Thoracic aorta (tissue), 2 donors: ENCODE measurements at places on chromosomes 5 and 9.

DNA sequence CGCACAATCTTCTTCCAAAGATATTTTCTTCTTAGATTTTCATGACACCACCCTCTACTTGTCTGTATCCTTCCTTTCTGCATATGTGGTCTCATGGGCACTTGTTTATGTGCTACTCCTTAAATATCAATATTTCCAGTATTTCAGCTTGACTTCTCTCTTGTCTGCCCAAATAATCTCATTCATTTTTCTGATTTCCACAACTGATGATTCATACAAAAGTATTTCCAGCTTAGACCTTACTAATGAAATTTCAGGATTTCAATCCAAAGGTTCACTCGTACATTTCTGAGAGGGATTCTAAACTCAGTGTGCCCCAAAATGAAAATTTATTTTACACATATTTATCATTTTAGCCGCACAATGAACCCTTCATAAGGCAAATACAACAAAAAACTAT, 928.9 kb upstream of the C9orf72 start:
- no peak overlapping the region for H3K27ac ChIP-seq
- no peaks in the 10 kb centered on the region for H3K27me3 ChIP-seq

GRCh38 chr9:132556235-132556634, 26.2 kb upstream of the BARHL1 start:
- no peaks in the 10 kb centered on the region for H3K4me1 ChIP-seq
- DNase-seq: no peak

DNA sequence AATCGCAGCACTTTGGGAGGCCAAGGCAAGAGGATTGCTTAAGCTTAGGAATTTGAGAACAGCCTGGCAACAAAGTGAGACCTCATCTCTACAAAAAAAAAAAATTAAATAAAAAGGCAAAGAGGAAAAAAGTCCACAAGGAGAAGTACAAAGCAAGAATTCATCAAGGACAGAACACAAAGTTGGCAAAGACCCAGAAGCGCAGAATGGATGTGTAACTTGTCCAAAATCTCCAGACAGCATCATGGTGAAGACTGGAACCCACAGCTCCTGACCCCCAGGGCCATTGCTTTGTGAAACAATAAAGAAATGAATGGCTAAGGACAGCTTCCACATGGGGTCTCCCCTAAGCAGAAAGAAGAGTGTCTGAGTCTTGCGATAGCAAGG, 7.8 kb downstream of the HSD17B3 start:
- no peak overlapping the region for H3K4me3 ChIP-seq
- H3K27me3 ChIP-seq: no peaks in the 10 kb centered on the region
- H3K27ac ChIP-seq: no peak overlapping the region
- no peak for DNase-seq

DNA sequence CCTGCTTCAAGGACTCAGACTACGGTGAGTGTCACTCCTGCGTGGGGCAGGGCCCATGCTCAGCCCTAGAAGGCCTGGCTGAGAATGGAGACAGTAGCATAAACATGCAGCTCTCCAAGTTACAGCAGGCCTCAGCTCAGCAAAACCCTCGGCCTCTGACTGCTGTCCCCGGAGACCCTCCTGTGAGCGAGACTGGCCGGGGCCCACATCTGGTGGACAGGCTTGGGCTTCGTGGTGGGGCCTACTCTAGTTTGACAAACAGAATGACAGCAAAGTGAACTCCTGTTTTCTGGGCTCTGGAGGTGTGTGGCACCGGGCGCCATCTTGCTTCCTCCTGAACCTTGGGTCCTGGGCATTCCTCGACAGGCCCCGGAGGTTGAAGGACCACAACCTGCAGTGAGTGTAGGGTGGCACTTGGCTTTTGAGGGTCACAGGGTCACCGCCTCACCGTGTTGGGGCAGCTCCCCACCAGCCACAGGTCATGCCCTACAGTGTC, 97.5 kb downstream of the PHF2 start:
- no peak for DNase-seq
- H3K4me3 ChIP-seq: no peak overlapping the region
- H3K4me1 ChIP-seq: no peaks in the 10 kb centered on the region

GRCh38 chr5:132644177-132644576, 13.8 kb upstream of the IL13 start:
- no peak for DNase-seq
- no peaks in the 10 kb centered on the region for H3K4me1 ChIP-seq
- no peaks in the 10 kb centered on the region for H3K27me3 ChIP-seq
- no peak overlapping the region for H3K4me3 ChIP-seq
- no peak overlapping the region for H3K27ac ChIP-seq

- H3K27me3 ChIP-seq: no peaks in the 10 kb centered on the region
- H3K27ac ChIP-seq: no peak overlapping the region
Measured at GRCh38 chr5:125180231-125180829, 433.9 kb upstream of the ZNF608 start.

DNA sequence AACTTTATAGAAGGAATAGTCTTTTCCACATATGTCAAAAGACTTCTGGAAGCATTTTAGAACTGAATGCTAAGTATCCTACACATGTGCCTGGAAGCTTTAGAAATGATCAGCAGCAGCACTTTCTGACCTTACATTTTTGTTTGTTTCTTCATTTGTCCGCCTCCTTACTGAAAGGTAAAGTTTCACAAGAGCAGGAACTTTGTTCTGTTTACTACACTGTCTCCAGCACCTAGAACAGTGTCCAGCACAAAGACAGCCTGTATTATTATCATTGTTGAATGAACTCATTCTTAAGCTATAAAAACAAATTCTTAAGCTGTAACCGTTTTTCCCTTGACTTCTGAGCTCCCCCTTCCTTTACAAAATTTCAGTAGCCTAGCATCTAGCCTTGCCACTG, 14.8 kb downstream of the PIP5K1B start:
- no peaks in the 10 kb centered on the region for H3K27me3 ChIP-seq
- no peaks in the 10 kb centered on the region for H3K36me3 ChIP-seq
- no peak overlapping the region for H3K27ac ChIP-seq
- DNase-seq: no peak

DNA sequence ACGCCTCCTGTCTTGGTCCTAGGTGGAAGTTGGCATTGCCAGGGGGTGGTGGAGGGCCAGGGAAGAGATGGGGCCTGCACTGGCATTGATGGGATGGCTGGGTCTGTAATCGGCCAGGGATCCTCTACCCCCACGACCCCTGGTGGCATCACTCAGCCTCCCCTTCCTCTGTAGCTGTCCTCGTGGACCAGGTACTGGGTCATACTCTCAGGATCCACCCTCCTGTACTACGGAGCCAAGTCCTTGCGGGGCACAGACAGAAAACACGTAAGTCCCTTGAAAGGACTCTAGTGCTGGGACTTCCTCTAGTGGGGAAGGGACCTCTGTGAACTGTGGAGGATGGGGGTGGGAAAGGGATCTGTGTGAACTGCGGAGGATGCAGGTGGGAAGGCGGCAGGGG, 52.1 kb upstream of the GARNL3 start:
- DNase-seq: no peak
- no peaks in the 10 kb centered on the region for H3K27me3 ChIP-seq
- no peak overlapping the region for H3K4me3 ChIP-seq
- H3K27ac ChIP-seq: no peak overlapping the region

DNA sequence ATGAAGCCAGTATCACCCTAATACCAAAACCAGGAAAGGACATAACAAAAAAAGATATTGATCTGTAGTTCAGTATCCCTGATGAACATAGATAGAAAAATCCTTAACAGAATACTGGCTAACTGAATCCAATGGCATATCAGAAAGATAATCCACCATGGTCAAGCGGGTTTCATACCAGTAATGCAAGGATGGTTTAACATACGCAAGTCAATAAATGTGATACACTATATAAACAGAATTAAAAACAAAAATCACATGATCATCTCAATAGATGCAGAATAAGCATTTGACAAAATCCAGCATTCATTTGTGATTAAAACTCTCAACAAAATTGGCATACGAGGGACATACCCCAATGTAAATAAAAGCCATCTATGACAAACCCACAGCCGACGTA, 110.9 kb downstream of the AOPEP start:
- H3K4me1 ChIP-seq: peaks cover 5% of the 10 kb centered on the region
- no peak overlapping the region for H3K4me3 ChIP-seq
- H3K36me3 ChIP-seq: no peaks in the 10 kb centered on the region
- no peak overlapping the region for H3K27ac ChIP-seq

DNA sequence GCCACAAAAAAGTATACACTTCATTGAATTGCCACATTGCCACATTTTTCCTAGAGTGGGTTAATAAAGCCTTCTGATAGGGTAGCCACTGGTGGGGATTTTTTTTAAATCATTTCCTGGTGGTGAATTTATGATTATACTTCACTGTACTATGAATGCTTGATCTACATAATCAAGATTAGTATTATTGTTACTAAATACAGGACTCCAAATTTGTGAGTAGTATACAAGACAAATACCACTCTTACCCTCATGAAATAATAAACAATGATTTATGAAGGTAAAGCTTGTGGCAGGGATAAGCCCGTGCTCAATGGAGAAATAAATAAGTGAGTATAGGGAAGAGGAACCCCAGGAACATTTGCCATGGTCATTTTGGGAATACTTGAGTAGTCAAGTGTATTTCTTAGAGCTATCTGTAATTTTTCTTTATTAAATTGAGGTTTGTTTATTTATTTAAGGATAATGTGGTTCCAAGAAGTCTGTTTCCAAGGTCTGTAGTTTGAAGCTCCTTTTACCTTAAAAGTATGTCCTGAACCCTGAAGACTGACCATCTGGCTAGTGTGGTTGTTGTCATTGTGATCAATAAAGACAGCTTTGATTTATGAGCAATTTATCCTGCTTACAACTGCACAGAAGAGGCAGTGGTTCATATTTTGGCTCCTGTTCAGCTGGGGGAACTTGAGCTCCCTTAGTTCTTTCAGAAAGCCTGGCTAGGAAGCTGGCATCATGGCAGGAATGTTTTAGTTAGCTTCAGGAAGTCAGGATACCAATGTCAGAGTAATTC, 118.6 kb downstream of the ZSWIM6 start:
- peaks cover 25% of the 10 kb centered on the region for H3K4me1 ChIP-seq
- H3K27ac ChIP-seq: peak overlapping the region; percentile 69
- no peaks in the 10 kb centered on the region for H3K36me3 ChIP-seq
- DNase-seq: no peak
- H3K4me3 ChIP-seq: peak overlapping the region; percentile 15
- no peaks in the 10 kb centered on the region for H3K27me3 ChIP-seq

- no peaks in the 10 kb centered on the region for H3K27me3 ChIP-seq
- DNase-seq: no peak
- no peak overlapping the region for H3K27ac ChIP-seq
- peaks cover 44% of the 10 kb centered on the region for H3K4me1 ChIP-seq
- no peaks in the 10 kb centered on the region for H3K36me3 ChIP-seq
Measured at GRCh38 chr9:99220011-99220410, 1.7 kb downstream of the ALG2 start.

DNA sequence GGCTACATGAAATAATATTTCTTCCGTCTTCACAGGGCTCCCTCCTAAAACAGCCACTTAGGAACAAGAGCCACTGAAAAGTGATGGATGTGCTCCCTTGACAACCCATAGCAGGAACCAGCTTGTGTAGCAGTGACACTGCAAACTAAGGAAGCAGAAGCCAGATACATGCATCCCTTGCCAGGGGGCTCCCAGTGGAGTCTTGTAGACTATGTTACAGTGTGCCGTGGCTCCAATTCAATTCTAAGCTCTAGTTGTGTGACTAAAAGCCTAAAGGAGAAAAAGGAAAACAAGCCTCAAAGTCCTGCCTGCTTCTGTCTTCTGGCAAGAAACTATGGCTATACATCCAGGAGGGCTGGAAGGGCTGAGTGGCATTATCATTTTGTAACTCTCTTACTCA, 12.2 kb upstream of the TAF1L start:
- H3K36me3 ChIP-seq: no peaks in the 10 kb centered on the region
- no peaks in the 10 kb centered on the region for H3K4me1 ChIP-seq
- no peaks in the 10 kb centered on the region for H3K27me3 ChIP-seq
- no peak overlapping the region for H3K27ac ChIP-seq
- DNase-seq: no peak

DNA sequence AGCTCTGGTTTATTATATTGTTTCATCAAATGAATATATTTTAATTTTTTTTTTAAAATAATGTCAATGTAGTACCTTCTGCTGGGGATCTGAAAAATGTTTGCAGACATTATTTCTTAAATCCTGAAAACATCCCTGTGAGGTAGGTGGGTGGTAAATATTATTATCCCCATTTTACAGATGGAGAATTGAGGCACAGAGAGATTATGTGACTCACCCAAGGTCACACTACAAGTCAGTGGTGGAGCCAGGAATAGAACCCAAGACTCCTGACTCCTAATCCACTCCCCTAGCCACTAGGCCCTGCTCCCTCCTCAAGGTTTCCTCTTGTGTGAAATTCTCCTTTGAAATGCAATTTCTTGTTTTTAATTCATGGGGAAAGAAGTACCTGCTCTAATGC, 171.4 kb downstream of the NIPBL start:
- no peaks in the 10 kb centered on the region for H3K4me1 ChIP-seq
- no peak overlapping the region for H3K27ac ChIP-seq
- H3K36me3 ChIP-seq: peaks cover 43% of the 10 kb centered on the region
- H3K4me3 ChIP-seq: no peak overlapping the region

GRCh38 chr9:134396258-134396742, 70.0 kb downstream of the RXRA start:
- H3K4me3 ChIP-seq: peak overlapping the region; percentile 19
- H3K4me1 ChIP-seq: peaks cover 48% of the 10 kb centered on the region
- no peaks in the 10 kb centered on the region for H3K36me3 ChIP-seq
- no peaks in the 10 kb centered on the region for H3K27me3 ChIP-seq

DNA sequence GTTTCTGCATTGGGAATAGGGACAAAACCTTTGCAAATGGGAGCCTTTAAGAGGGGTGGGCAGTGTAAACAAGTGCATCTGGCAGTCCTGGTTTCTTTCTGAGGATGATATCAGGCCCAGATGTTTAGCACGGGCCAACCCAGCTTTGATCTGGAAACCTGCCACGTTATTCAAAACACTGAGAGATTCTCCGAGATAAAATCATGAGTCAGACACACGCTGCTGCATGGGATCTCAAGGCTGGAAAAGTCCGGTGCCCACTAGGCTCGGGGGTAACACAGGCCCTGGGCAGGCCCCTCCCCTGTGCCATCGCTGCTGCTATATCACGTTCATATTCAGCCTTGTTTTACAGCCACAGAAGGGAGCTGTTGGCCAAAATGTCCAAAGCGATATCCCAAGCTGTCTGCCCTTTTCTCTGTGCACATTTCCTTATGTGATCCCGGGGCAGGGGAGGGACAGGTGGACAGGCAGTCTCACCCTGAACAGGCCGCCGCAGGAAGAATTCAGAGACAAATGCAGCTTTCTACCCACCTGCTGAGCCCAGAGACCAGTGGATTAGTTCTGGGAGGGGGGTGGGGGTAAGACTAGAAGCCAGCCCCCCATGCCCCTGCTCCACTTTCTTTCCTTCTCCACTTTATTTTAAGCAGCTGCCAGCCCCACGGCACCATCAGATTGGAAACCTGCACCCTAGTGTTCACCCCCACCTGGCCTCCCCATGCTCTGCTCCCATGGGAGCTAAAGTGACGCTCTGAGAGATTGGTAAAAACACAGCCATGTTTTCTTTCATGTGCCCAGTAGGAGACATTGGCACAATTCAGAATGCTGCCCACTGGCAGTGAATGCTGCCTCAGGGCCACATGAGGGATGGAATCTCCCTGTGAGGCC, 63.1 kb downstream of the TMOD1 start:
- H3K27me3 ChIP-seq: no peaks in the 10 kb centered on the region
- H3K27ac ChIP-seq: peak overlapping the region; percentile 22
- H3K36me3 ChIP-seq: peaks cover 27% of the 10 kb centered on the region
- peak overlapping the region; percentile 2 for H3K4me3 ChIP-seq
- peaks cover 19% of the 10 kb centered on the region for H3K4me1 ChIP-seq
- DNase-seq: no peak
